ENCODE measurements at places on chromosomes 1 and 21. TPM values are rescaled to one million over a fixed set of nuclear protein-coding genes. Genes with fewer than 3 reads are reported as not detected.

- no peak for DNase-seq
Observed at GRCh38 chr1:38018864-38019343, 6.4 kb downstream of the UTP11 start.

GRCh38 chr1:50262436-50262835, 153.7 kb downstream of the ELAVL4 start:
- no peak for DNase-seq

DNA sequence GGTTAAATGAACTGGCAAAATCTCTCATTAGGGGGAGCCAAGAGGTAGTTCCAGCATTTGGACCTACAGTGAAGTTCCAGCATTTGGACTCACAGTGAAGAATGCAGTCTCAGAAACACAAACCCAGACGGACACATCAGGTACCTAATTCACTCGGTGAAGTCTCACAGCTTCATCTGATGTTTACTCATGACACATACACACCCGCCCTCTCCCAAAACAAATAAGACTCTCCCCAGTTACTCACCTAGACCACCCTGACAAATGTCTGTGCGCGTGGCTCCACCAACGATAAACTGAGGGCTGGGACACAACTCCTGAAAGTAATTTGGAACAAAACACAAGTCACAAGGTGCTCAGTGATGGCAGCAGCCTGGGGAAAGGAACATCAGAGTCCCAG, 11.4 kb downstream of the CAPN8 start:
- no peak for DNase-seq

- no peak for DNase-seq
Observed at GRCh38 chr1:161863549-161863948, 97.4 kb downstream of the ATF6 start.

GRCh38 chr1:91885213-91885715, 687 bp downstream of the TGFBR3 start:
- DNase-seq, result no peak

DNA sequence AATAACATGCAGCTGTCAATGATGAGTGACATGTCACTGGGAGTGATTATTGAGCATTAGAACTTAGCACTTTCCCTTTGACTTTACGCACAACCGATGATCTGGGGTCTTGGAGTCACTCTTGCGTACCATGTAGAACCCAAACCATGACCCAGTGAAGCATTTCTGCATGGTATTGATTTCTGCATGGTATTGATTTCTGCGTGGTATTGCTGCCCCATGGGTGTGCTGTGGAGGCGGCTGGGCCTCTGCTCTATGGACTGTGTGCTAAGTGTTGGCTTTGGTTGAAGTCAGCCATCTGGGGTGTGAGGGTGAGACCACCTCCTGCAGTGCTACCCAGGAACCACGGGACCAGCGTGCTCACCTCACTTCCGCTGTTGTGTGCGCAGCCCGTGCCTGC, 98.0 kb downstream of the ADARB1 start:
- DNase-seq, result no peak

- no peak for DNase-seq
Observed at GRCh38 chr1:37705399-37705798, 13.1 kb downstream of the CDCA8 start.

GRCh38 chr1:921011-921837, 2.5 kb upstream of the SAMD11 start:
- DNase-seq, result no peak

- peak; percentile 39 for DNase-seq
Observed at GRCh38 chr1:154962156-154962749, 671 bp upstream of the PYGO2 start.

GRCh38 chr1:205449750-205450443, 5.9 kb downstream of the BLACAT1 start:
- peak; percentile 99 for DNase-seq

DNA sequence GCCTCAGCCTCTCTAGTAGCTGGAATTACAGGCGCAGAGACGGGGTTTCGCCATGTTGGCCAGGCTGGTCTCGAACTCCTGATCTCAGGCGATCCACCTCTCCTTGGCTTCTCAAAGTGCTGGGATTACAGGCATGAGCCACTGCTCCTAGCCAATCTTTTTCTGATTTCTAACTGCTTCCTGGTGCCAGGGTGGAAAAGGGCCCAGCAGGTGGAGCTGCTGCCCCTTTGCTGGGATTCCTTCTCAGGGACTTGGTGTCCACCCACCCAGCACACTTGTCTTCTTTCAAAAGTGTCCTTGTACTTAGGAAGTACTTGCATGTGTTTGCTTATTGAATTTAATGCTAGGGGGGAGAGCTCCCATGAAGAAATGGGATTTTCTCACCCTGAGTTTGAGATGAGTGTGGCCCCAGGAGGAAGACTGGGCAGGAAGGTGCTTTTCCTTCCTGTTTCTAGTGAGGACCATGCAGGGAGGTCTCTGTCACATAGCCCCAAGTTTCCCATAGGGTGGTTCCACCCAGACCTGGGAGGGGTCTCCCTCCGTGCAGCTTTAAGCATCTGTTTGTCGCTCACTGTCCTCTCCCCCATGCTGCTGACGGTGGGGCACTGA, 14.2 kb downstream of the UTP11 start:
- peak; percentile 54 for DNase-seq

GRCh38 chr1:21866707-21867043, 54.6 kb downstream of the LDLRAD2 start:
- no peak for DNase-seq

- no peak for DNase-seq
Observed at GRCh38 chr21:42199868-42200463, 19.0 kb upstream of the ABCG1 start.

GRCh38 chr1:63890468-63890867, 116.7 kb downstream of the ROR1 start:
- DNase-seq, result no peak

DNA sequence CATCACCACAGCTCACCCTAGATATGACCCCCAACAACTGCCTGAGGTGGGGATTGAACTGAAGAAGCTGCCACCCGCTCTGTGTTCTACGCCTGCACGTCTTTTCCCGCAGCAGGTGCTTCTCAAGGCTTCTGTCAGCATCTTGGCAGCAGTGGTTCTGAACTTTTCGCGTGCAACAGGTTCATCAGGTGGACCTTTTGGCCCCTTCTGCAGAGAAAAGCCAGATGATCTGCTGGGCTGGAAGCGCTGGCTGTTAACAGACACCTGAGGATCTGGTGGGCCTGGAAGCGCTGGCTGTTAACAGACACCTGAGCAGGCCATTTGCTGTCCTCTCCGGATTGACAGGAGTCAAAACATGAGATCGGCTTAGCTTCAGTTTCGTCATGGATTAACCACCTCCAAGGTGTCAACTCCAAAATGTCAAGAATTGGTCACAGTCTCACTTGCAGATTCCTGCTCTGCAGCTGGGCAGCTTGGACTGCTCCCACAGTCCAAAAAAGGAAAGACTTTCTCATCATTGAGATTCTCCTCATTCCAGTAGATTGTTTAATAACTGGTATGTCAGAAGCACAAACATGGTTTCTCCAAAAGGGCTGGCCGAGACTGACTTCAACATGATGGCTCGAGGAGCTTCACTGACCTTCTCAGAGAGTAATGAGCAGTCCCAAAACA, 4.7 kb downstream of the C1orf174 start:
- no peak for DNase-seq

GRCh38 chr1:156433602-156434001, 64.6 kb downstream of the RHBG start:
- no peak for DNase-seq

GRCh38 chr1:63827411-63828321, 53.8 kb downstream of the ROR1 start:
- DNase-seq, result no peak

MSH4 gene
- not detected for polyA plus RNA-seq

KIAA0319L gene
- polyA plus RNA-seq, result 6.8 TPM

F5 gene
- not detected for polyA plus RNA-seq

CAPZB gene
- 303 TPM for polyA plus RNA-seq

CYP4A11 gene
- not detected for polyA plus RNA-seq

CSRP1 gene
- polyA plus RNA-seq, result 193 TPM

BROX gene
- polyA plus RNA-seq, result 14.2 TPM

SLC25A24 gene
- polyA plus RNA-seq, result 20.7 TPM

All from foreskin keratinocyte (primary cell).